ENCODE measurements at places on chromosomes 3 and 15.

- no peak for DNase-seq
Observed at GRCh38 chr3:77526573-77527113, 486.7 kb downstream of the ROBO2 start.

DNA sequence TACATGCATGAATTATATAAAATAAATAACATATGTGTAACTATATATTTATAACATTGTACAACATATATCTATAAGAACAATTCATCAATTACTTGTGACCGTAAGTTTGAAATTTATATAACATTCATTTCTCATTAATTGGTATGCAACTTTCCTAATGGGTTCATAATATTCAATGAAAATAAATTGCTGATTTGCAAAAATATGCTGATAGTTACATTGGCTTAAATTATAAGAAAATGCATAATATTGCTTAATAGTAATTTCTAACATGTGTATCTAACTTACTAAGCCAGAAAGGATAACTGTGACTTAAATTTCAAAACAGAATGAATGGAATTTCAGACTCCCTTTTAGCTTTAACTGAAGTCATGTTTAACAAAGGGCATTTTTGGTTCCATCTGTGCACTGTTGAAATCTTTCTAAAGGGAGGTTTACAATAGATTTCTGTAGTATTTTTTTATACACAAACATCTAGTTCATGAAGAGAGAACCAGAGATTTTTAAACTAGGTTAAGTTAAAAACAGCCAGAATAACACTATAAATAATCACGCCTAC, 310.9 kb downstream of the TBC1D5 start:
- DNase-seq = no peak

DNA sequence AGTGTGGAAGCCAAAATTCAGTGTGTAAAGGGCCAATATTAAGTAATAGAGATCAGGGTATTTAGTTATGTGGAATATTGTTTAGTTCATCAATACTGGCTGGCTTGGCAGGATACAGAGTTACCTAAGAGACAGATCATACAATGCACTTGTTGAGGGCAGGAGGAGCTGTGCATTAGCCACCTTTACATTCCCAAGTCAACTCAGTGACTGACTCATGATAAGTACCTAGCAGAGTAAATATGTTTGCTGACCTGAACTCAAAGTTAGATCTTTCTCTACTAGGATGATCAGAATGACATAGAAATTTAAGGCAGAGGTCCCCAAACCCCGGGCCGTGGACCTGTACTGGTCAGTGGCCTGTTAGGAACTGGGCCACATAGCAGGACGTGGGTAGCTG, 3.5 kb upstream of the ABHD17C start:
- no peak for DNase-seq

GRCh38 chr3:120151791-120152190, 57.5 kb upstream of the GSK3B start:
- DNase-seq = no peak

- no peak for DNase-seq
Observed at GRCh38 chr3:190562866-190563510, 49.1 kb downstream of the IL1RAP start.

DNA sequence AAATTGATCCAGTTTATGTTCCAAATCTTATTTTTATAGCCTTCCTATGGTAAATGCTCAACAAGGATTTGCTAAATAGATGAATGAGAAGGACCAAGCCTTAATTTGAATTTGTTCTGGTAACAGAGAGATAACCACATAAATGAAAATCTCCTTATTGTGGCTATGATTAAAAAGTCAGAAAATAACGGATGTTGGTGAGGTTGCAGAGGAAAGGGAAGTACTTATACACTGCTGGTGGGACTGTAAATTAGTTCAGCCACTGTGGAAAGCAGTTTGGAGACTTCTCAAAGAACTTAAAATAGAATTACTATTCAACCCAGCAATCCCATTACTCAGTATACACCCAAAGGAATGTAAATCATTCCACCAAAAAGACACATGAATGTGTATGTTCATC, 26.2 kb downstream of the AAGAB start:
- DNase-seq = no peak

DNA sequence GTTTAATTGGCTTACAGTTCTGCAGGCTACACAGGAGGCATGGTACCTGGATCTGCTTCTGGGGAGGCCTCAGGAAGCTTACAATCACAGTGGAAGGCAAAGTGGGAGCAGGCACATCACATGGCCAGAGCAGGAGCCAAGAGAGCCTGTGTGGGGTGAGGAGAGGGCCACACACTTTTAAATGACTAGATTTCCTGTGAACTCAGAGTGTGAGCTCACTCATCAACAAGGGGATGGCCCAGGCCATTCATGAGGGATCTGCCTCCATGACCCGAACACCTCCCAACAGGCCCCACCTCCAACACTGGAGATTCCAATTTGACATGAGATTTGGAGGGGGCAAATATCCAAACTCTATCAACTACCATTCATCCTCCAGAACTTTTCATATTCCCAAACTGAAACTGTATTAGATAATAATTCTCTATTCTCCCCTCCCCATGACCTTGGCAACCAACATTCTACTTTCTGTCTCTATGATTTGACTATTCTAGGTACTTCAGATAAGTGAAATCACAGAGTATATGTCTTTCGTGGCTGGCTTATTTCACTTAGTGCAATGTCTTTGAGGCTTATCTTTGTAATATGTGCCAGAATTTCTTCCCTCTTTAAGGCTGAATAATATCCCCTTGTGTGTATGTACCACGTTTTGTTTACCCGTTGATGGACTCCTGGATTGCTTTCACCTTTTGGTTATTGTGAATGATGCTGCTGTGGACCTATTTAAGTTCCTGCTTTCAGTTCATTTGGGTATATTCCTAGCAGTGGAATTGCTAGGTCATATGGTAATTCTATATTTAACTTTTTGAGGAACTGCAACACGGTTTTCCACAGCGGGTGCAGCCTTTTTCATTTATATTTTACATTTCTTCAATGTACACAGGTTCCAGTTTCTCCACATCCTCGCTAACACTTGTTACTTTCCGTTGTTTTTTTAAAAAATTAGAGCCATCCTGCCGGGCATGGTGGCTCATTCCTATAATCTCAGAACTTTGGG, 43.8 kb downstream of the TKT start:
- no peak for DNase-seq

DNA sequence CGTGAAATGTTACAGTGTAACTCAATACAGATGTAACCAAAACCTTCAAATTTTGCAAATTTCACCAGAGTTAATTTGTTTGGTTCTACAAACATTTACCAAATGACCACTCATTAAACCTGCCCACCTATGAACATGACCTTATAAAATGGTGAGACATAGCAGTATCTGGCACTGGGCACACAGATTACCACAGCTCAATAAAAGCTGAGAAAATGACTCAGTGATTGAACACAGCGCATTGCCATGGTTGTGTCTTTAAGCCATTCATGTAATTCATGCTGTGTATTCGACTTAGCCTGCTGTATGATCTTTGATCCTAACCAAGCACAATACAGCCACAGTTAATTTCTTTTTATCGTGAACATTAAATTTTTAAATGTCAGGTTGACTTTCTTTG, 11.3 kb downstream of the PPARG start:
- DNase-seq = no peak

GRCh38 chr3:57755368-57755675, 787 bp upstream of the SLMAP start:
- no peak for DNase-seq

DNA sequence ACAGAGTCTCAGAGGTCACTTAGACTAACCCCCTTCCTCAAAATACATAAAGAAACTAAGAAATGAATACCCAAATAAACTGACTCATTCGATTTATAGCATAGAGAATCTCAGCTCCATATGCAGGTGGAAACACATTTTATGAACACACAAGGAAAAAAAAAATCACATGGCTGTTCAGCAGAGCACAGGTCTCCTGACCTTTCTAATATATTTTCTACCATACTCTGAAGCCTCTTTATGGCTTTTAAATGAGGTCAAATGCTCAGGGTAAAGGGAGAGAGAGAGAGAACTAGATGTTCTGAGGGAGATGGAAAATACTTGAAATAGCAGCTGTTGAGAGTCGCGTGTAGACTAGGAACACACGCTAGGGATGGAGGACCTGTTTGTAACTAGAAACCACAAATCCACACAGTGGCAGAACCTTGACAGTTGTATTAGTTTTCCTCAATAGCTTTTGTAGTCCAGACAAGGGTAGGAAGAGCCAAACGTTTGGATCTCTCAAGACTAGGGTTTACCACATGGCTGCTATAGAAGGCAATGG, 165.3 kb downstream of the FMN1 start:
- DNase-seq = no peak

GRCh38 chr3:109696932-109697331, 359.6 kb upstream of the DPPA4 start:
- DNase-seq = no peak

DNA sequence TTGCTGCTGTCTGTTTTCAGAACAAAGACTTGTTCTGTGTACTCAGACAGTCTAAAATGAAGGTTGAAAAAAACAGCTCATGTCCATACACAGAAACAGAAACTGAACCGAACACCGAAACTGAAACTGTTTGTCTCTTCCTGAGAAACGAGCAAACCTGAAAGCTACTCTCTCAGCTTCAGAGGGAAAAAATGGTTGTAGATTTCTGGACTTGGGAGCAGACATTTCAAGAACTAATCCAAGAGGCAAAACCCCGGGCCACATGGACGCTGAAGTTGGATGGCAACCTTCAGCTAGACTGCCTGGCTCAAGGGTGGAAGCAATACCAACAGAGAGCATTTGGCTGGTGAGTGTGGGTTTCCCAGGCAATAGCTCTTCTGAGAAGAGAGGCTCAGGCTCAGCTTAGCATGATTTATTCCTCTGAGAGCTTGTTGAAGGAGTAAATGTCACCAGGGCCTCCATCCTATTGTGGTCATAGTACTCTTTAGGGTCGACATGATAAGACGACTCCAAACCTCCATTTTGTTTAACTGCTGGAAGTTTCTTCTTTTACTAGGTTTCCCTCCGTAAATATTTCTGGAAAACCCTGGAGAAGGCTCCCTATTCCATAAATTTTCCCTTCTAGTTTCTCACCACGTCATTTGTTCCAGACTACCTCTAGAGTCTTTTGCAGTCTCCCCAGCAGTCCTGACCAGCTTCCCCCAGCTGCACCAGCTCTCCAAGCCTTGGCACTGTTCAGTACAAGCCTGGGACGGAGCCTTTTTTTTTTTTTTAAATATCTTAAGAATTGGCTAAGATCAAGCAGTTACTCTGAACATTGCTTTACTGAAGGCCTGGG, at the start of gene RTP4:
Gene RTP4 (plus strand): TSS at position 135 of the 838 bp plus-strand sequence. CDS start 57 bp downstream, at position 192.
- DNase-seq = peak; percentile 43

DNA sequence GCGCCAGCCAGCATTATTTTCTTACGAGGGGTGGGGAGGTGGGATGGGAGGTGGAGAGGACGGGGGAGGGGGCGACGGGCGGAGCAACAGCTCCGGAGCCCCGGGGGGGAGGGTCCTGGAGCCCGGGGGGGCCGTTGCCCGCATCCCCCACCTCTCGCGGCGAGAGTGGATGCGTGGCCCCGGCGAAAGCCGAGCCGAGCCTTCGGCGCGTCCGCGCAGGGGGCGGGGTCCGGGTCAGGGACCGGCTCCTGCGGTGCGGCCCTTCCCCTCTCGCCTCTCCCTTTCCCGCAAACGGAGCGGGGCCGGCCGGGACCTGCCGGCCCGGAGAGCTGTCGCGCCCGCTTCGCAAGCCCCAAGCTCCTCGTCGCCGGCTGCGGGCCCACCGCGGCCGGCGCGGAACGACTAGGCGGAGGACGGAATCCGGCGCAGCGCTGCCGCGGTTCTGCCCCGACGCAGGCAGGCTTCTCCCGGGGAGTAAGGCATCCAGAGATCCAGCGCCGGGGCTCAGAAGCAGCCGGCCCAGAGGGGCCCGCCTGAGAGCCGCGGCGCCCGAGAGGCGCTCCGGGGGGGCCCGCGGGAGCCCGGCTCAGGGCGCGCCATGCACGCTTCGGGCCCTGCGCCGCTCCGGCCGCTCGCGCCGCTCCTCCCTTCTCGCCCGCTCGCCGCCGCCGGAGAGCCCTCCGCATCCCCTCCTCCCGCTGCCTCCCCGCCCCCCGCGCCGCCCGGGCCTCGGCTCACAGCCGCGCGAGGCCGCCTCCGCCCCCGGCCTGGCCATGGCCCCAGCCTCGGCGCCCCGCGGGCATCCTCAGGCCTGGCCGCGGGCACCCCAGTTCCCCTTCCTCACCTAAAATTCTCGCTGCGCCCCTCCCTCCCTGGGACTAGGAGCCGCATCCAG, 459 bp upstream of the ADCY5 start:
- DNase-seq = no peak

- no peak for DNase-seq
Observed at GRCh38 chr3:47410417-47410720, 29.5 kb downstream of the PTPN23 start.

DNA sequence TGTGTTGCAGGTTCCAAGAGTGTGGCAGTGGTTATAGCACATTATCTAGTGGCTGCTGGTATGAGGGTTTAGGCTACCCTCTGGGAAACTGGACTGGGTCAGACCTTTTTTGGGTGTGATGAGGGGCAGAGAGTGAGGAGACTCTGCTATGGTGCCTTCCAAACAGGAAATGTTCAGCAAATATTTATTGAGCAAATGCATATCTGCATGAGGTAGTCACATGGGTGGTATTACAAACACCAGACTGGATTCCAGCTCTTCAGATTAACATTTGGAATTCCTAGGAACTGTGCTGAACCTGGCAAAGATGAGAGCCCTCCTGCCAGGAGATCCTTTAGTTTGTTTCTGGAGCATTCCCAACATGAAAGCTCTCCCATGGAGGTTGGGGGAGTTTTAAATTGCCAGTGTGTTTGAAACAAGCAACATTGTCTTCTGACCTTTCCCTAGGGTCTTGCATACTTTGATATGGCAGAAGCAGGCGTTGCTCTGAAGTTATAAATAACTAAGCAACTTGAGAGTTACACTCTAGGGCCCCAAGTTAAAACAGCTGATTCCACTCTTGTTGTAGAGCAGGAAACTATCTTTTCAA, 341.2 kb upstream of the C2CD4B start:
- no peak for DNase-seq

DNA sequence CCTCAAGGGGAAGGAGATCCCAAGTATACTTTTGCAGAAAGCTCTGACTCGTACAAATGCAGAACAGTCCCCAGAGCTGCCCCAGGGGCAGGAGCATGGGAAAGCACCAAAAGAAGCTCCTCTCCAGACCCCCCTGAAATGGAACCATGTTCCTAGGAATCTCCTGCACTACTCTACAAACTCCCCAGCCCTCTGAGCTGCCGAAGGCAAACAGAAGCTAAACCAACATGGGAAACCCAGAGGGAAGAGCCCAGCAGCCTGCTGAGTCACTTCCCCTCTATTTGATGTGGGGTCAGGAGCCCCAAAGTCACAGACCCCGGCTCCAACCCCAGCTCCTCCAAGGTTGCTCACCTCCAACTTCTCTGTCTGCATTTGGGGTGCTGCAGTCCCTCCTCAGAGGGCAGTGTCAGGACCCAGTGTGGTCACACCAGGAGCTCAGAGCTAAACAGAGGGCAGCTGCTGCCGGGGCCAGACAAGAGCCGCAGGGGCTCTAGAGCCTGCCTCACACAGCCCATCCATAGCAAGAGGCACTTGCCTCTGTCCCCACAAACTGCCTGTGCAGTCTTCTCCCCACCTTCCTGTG, 3.8 kb upstream of the PLXNA1 start:
- no peak for DNase-seq

DNA sequence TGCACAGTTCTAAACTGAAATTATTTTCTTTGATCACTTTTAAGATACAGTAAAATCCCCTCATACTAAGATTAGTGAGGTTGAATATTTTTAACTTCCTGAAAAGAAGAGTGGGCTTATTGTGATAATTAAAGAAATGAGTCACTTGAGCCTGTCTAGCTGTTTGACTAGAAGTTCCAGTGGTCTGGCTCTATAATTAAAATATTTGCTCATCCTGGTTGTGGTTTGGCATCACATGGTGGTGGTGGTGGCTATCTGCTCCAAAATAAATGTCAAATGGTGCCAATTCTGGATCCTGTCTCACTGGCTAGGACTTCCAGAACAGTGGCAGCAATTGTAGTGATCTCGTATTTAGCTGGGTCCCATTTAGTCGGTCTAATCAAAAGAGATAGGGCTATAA, 8.6 kb upstream of the TEX9 start:
- DNase-seq = no peak

Data from activated CD4-positive, CD25-positive, alpha-beta regulatory T cell treated with anti-CD3 and anti-CD28 coated beads, Interleukin-2, amount 50 U/mL, for 72 hours (primary cell).